ENCODE measurements at places on chromosomes 2 and 18.

DNA sequence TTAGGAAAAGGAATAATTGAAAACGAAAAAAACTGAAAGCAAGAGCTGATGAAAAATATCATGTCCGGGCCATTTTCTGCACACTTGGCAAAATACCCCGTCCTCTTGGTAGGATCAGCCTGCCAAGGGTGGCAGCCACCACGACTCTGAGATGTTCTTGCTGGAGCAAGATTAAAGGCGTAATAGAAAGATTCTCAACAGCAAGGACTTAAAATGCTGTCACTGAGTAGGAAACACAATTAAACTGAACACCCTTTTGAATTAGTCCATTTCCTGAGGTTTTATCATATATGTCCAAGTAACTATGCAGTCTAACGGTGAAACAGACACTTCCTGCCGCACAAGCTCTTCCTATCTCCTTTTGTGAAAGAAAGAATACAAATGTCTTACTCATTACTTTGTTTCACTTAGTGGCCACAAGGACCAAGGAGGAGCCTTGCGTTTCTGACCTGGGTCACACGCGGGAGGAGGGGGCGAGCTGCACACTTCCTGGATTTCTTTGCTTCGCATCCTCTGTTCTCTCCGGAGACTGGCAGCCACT, 222.7 kb downstream of the PIEZO2 start:
- peak; percentile 46 for DNase-seq

DNA sequence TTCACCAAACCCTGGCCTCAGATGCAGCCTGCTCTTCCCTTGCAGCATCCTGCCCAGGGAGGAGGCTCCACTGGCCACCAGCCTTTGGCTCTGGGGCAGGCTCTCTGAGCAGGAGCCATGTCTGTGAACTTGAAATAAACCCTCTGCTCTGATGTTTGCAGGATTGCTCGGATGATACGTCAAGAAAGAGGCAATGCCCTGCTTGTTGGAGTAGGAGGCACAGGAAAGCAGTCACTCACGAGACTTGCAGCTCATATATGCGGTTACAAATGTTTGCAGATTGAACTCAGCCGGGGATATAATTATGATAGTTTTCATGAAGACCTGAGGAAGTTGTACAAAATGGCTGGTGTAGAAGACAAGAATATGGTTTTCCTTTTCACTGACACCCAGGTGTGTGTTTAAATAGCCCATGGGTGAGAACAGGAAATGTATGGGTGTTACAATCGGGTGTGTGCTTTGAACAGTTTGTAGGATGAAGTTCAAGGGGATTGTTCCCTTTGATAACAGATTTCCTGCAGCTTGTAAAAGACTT, 177.9 kb downstream of the DNAH6 start:
- no peak for DNase-seq

DNA sequence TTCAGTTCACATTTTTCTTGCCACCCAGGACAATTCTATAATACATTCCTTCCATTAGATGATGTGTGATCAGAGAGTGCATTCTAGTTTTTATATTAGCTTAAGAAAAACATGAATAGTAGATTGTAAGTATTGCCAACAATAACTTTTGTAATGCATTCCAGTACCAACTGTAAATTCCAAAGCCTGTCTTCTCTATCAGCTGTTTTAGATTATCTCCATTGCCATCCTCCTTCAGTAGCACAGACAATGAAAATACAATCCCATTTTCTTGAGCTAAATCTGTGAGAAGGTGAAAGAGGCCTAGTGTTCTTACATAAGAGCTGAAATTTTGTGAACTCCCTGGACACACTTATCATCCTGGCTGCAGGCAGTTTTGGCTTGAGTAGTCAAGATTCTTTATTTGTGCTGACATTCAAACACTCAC, 103.9 kb downstream of the CCBE1 start:
- DNase-seq: no peak

GRCh38 chr2:31688282-31688681, 107.5 kb upstream of the SRD5A2 start:
- no peak for DNase-seq

- DNase-seq: no peak
Observed at GRCh38 chr18:398935-399630, 101.4 kb downstream of the COLEC12 start.

- DNase-seq: no peak
Observed at GRCh38 chr2:65831509-65831908, 399.1 kb upstream of the SPRED2 start.

GRCh38 chr2:33521791-33522281, 45.4 kb downstream of the RASGRP3 start:
- no peak for DNase-seq

DNA sequence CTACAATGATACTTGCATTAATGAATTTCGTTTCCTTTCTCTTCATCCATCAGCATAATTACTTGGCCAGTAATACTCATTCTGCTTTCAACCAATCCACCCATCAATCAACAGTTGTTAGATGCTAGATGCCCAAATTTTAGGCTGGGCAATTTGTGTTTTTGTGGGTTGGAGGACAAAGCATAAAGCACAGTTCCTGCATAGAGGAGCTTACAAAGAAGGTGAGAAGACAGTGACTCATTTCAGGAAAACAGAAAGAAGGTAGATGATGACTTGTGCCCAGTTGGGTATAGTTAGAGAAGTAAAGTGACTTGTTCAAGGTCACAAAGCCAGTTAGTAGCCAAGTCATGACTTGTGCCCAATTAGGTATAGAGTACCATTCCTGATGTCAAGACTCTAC, 1186.8 kb upstream of the CELF4 start:
- no peak for DNase-seq

- no peak for DNase-seq
Observed at GRCh38 chr18:58943896-58944295, 79.2 kb downstream of the ZNF532 start.

DNA sequence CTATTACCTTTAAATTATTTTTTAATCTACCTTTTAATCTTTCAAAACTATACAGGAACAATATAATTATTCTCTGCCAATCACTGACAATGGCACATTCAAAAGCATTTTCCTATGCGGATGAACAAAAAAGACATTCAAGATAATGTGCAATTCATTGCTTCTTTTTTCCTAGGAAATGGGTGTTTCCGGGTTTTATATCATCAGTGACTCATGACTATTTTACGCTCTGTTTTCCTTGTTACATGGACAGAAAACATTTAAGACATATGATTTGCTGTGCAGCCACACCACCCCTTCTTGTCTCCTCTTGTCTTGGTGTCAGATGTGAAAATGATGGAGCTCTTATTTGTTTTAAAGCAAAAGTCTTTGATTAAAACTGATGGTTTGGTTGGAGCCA, 184.7 kb upstream of the LINC00305 start:
- no peak for DNase-seq

DNA sequence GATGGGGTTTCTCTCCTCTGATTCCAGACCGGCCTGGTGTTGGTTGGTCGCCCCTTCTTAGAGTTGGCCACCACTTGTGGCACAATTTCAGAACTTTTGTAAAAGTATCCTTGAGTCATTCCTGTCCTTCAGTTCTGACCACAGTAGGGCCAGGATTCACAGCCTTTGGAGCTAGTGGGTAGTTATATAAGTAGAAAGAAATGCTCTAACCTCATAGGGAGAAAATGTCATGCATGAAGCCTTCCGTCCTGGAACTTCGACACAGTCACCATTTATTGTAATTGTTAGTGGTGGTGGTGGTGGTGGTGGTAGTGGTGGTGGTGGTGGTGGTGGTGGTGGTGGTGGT, 65.4 kb downstream of the EPAS1 start:
- no peak for DNase-seq

DNA sequence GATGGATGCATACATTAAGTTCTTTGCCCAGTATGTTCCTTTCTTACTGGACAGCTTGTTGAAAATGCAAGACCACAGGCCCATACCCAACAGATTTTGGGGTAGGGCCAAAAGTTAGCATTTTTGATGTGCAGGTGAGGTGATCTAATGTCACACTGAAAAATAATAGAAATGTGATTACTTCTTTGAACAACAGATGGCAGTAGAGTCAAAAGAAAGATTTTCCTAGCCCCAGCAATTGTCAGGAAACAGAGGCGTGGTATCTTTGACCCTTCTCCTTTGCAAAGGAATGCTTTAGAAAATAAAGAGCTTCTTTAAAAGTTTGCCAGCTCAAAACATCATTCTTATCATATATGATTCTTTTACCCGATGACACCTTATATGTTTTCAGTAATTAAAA, 343.6 kb upstream of the SYT4 start:
- DNase-seq: no peak

GRCh38 chr2:584863-585823, 92.1 kb downstream of the TMEM18 start:
- no peak for DNase-seq

DNA sequence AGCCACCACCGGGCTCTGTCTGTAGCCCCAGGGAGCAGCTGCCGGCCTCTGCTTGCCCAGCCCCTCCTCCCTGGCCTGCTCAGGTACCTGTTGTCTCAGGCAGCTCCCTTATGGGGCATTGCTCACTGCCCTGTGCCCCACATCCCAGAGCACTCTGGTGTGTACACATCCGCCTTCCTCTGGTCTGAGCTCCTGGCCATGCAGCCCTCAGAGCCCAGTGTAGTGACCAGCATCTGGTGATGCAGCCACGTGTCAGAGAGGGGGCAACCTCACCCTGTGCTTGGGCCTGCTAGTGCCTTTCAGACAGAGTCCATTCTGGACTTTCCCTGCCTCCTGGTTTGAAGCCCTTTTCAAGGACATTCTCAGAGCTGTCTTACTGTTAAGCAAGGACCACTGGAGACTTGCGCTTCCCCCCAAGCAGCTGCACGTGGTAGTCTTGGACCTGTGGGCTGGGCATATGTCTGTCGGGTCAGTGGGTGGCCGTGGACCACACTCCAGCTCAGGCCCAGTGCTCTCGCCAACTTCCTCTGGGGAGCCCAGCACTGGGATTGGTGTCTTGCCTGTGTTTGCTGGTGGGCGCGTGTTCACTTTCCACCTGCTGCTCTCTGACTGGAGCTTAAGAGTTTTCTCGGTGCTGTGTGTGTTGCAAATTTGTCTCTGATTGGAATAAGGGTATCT, 30.7 kb downstream of the DGKD start:
- no peak for DNase-seq

DNA sequence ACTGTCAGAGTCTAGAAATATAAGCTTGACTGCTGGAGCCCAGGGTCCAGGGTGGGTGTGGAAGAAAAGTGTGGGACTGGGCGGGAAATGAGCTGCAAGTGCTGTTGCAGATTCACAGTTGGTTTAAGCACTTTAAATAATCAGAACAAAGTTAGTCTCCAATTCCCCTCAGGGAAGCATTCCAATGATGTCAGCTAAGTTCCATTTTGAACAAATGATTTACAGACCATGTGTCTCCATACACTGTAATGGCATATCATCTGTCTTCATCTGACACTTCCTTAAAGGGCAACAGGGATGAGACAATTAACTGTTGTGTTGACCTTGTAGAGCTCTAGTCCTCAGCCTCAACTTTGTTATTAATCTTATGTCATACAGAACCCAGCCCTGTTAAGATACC, 31.5 kb upstream of the REG3A start:
- no peak for DNase-seq

DNA sequence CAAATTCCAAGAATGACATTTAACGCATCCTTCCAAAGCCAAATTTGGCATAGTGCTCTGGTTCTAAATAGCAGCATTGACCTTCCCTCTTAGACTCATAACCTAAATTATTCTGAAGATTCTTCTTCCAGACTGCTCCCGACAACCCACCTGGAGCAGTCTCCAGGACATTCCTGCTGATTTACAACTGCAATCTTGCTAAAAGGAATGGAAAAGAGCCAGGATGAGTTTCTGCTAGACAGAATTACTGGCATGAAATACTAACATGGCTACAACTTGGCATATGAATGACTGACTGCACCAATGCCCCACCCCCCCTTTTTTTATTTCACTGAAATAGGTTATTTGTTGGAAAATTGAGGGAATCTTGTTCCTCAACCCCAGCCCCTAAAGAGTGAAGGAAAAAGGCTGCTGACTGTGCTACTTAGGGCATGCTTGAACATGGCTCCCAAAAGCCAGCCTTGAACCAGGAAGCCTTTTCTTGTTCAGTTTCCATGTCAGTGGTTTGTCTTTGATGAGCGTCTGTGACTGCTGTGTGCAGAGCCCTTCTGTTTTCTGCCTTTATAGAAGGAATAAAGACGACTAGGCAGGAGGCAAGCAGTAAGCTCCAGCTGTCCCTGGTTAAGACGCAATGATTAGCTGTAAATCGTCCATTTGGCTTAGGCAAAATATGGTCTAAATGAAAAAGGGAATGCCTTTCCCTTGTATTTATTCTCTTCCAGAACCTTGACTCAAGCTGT, 47.4 kb upstream of the ITGB6 start:
- DNase-seq: no peak

GRCh38 chr18:46950064-46950656, 32.8 kb downstream of the KATNAL2 start:
- DNase-seq: no peak

- DNase-seq: no peak
Observed at GRCh38 chr18:31450409-31450808, 2.9 kb downstream of the DSG3 start.

GRCh38 chr2:108388045-108388444, 10.3 kb downstream of the SULT1C4 start:
- no peak for DNase-seq

DNA sequence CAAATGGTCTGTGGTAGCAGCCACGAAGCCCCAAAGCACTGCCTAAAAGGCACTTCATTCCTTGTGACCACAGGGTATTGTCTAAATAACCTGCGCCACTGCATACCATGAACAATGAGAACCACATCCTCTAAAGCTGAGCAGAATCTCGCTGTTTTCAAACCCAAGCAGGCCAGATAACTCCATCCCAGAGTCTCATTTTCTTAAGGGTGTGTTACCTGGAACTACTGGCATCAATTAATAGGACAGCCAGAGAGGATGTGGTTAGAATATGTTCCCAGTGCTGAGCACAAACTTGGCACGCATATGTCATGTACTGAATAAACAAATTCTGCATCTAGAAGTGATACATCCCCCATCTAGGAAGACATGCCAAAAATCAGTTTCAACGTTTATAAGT, 13.0 kb downstream of the VPS4B start:
- no peak for DNase-seq

DNA sequence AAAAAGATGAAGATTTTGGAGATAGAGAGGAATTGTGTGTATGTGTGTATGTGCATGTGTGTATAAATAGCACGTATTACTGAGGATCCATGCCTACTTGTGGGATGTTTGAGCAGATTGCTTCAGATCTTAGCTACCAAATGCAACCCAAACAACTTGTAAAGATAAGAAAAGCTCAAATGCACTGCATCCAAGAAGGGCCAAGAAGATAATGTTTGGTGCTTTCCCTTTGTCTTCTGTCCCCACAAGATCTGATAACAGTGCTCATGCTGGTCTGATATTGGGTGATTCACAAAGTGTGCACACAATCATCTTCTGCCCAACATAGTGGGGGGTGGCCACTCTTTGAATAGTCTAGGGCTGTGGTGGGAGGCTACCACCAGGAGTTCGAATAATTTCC, 284.8 kb upstream of the CYRIA start:
- DNase-seq: no peak

- no peak for DNase-seq
Observed at GRCh38 chr2:86185517-86186212, 9.6 kb downstream of the IMMT start.

- DNase-seq: no peak
Observed at GRCh38 chr2:216149741-216150140, 40.6 kb downstream of the XRCC5 start.
